ENCODE measurements at places on chromosomes 4 and X.
A peak's percentile ranks its signal among the peaks of the same experiment; 100 is the strongest.

DNA sequence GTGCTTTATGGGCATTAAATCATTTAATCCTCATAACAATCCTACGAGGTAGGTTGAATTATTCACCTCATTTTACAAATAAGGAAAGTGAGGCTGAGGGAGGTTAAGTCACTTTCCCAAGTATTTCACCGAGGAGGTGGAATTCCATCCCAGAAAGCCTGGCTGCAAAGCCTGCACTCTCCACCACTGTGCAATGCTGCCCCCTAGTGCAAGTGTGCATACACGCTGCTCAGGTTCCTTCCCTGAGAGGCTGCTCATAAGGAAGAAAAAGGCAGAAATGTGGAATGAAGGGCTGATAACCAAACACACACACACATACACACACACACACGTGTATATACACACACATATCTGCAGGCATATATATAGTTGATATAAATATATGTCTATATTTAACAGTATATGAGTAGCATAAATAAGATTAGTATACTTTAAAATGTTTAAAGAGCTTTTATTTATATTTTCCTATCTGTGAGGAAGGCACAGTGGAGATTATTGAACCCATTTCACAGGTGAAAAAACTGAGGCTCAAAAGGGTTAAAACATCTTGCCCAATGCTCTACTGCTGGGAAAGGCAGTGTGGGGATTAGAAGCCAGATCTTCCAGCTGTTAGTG lies 714.5 kb upstream of the TENM3 start:
- no peak overlapping the region for H3K4me3 ChIP-seq
- H3K27me3 ChIP-seq = no peaks in the 10 kb centered on the region
- DNase-seq = peak; percentile 77
- H3K36me3 ChIP-seq = no peaks in the 10 kb centered on the region
- no peak overlapping the region for H3K27ac ChIP-seq
- peaks cover 3% of the 10 kb centered on the region for H3K4me1 ChIP-seq

DNA sequence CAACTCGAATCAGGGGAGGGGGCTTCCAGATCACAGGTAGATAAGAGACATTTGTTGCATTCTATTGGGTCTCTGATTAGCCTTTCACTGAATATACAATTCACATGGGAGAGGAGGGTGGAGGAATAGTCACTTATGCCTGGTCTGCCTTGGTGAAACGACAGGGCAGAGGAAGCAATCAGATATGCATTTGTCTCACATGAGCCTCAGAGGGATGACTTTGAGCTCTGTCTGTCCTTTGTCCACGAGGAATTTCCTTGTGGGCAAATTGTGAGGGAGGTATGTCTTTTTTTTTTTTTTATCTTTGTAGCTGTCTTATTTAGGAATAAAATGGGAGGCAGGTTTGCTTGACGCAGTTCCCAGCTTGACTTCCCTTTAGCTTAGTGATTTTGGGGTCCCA lies 28.5 kb upstream of the TMSB4X start:
- H3K27me3 ChIP-seq = no peaks in the 10 kb centered on the region
- DNase-seq = no peak

- H3K27ac ChIP-seq = no peak overlapping the region
- H3K4me1 ChIP-seq = no peaks in the 10 kb centered on the region
- H3K36me3 ChIP-seq = no peaks in the 10 kb centered on the region
- no peak overlapping the region for H3K4me3 ChIP-seq
- DNase-seq = no peak
- no peaks in the 10 kb centered on the region for H3K27me3 ChIP-seq
Measured at GRCh38 chr4:81454948-81455347, 16.8 kb downstream of the RASGEF1B start.

GRCh38 chr4:7055111-7055989 lies 12.2 kb downstream of the TADA2B start:
- no peaks in the 10 kb centered on the region for H3K4me1 ChIP-seq
- H3K4me3 ChIP-seq = no peak overlapping the region
- H3K27ac ChIP-seq = no peak overlapping the region
- no peaks in the 10 kb centered on the region for H3K27me3 ChIP-seq
- peaks cover 18% of the 10 kb centered on the region for H3K36me3 ChIP-seq
- DNase-seq = no peak

DNA sequence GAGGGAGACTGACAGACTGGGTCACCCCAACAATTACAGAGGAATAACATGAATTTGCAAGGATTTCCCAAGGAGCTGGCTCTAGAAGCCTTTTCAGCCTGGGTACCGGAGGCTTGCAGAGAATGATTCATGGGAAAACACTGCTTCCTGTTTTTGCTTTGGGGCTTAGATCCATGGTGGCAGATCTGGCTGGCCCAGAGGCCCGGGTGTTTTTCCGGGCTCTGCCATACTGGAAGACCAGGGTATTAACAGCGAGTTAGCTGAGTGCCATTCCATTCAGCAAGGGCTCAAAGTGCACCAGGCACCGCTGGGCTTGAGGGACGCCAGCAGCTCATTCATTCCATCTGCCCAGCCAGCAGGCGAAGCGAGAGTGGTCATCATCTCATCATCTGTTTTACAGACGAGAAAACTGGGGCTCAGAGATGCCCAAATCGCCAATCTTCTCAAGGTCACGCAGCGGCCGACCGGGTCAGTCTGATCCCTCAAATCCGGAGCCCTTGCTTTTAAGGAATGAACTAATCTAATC lies 1.3 kb downstream of the WDR1 start:
- no peaks in the 10 kb centered on the region for H3K27me3 ChIP-seq
- peaks cover 40% of the 10 kb centered on the region for H3K36me3 ChIP-seq
- H3K27ac ChIP-seq = no peak overlapping the region
- H3K4me3 ChIP-seq = peak overlapping the region; percentile 63
- no peak for DNase-seq

GRCh38 chr4:99403380-99404184 lies 31.6 kb downstream of the ADH7 start:
- no peaks in the 10 kb centered on the region for H3K4me1 ChIP-seq
- DNase-seq = no peak
- H3K27ac ChIP-seq = no peak overlapping the region
- no peaks in the 10 kb centered on the region for H3K36me3 ChIP-seq
- H3K4me3 ChIP-seq = no peak overlapping the region

DNA sequence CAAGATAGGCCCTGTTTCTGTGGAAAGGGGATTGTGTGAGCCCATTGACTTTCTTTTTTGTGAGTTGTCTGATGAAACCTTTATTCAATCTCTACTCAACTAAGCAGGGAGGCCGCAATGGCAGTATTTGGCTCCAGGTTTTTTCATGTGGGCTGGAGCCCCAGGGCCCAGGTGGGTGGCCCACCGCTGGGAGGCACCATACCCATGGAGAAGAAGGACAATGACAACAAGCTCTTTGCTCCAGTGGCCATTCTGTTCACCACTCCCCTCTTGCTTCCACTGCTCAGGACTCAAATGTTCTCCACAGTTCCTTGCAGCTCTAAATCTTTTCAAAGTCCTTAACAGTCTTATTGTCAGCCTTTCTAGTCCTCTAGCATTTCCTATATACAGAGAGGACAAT lies 54.1 kb downstream of the HOPX start:
- DNase-seq = no peak
- no peaks in the 10 kb centered on the region for H3K36me3 ChIP-seq
- no peaks in the 10 kb centered on the region for H3K4me1 ChIP-seq
- H3K4me3 ChIP-seq = no peak overlapping the region
- no peaks in the 10 kb centered on the region for H3K27me3 ChIP-seq

- H3K27ac ChIP-seq = no peak overlapping the region
- no peaks in the 10 kb centered on the region for H3K4me1 ChIP-seq
- H3K27me3 ChIP-seq = no peaks in the 10 kb centered on the region
- H3K4me3 ChIP-seq = no peak overlapping the region
- DNase-seq = no peak
Measured at GRCh38 chrX:63525491-63525890, 174.4 kb upstream of the SPIN4 start.

DNA sequence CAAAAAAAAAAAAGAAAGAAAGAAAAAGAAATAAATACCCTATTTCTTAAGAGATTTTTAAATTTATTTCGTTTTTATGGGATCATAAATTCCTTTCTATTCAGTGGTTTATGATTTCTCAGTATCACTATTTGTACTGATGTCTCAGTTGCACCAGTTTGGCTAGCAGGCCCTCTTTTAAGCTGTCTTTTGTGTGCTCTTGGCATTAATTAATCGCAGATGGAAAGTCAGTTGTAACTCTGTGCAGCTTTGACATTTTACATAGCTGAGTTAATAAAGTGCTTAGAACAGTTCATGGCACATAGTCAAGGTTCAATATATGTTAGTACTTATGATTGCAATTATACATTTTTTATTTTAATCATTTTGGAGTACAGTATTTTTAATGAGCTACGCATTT lies 123.7 kb upstream of the NUDT6 start:
- no peak overlapping the region for H3K27ac ChIP-seq
- no peaks in the 10 kb centered on the region for H3K27me3 ChIP-seq
- H3K36me3 ChIP-seq = no peaks in the 10 kb centered on the region

- no peaks in the 10 kb centered on the region for H3K27me3 ChIP-seq
- H3K4me1 ChIP-seq = peaks cover 2% of the 10 kb centered on the region
- DNase-seq = peak; percentile 71
Measured at GRCh38 chr4:8410641-8411271, 29.8 kb downstream of the ACOX3 start.
